Muscle of back (tissue), 13 donors: ENCODE measurements at places on chromosomes 16 and 17. TPM values are rescaled to one million over a fixed set of nuclear protein-coding genes. Genes with fewer than 3 reads are reported as not detected.
A peak's percentile ranks its signal among the peaks of the same experiment; 100 is the strongest.

DNA sequence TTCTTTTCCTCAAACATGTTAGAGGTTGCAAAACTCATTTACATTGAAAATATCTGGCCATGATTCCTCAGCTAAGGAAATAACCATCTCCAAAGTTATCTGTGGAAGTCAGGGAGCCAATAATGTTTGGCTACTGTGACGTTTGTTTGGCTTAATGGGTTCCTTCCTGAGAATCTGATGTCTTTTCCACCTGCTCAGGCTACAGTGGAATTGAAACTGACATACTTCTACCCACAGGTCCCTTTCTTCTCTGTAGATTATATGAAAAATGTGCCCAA lies 221.1 kb upstream of the XYLT1 start:
- DNase-seq: peak; percentile 66

DNA sequence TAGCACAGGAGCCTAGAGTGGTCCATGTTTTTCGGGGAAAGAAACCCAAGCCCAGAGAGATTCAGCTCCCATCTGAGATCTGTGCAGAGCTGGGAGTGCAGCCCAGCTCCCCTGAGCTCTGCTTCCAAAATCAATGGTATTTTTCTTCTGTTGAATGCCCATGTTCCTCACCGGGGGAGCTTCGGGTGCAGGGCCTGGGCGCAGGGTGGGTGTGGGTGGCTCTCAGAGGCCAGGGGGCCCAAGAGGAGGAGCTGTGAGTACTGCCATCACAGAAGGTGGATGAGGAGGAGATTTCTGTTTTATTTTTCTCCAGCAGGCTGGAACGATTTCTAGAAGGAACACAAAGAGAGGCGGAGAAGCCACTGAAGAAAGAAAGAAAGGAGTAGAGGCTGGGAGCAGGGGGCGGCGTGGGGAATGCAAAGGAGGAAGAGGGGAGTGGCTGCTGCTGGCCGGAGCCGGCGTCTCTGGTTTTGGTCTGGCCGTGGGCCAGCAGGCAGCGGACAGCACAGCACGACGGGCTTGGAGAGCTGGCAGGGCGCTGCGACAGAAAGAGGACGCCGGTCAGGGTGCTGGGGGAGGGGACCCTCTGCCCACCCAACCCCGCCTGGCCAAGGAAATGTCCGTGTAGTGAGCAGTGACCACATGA lies 76.2 kb upstream of the KSR1 start:
- DNase-seq: peak; percentile 81

- no peak for DNase-seq
Observed at GRCh38 chr16:56343661-56344517, 81.5 kb downstream of the AMFR start.

- DNase-seq: no peak
Observed at GRCh38 chr17:64786337-64786736, 124.2 kb upstream of the SMURF2 start.

DNA sequence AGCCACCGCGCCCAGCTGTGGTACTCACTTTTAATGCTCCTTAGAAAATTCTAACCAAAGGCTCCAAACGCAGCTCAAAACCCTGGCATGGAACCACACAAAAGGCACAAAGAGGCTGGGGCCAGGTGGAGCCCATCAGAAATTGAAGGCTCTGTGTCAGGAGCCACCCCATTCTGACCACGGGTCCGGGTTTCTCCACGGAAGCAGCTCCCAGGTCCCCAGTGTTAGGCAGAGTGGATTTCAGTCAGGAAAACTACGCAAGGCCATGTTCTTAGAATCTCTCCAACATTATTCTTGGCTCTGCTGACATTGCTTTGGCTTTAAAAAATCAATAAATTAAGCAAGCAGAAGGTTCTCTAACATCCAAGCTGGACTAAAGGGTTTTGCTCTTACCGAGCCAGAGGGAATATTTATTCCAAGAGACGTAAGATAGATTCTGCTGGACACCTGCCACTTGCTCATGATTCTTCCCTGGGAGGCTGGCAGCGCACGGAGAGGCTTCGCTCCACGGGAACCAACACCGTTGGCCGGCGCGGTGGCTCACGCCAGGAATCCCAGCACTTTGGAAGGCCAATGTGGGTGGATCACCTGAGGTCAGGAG lies 93.5 kb downstream of the NXN start:
- DNase-seq: peak; percentile 85

DNA sequence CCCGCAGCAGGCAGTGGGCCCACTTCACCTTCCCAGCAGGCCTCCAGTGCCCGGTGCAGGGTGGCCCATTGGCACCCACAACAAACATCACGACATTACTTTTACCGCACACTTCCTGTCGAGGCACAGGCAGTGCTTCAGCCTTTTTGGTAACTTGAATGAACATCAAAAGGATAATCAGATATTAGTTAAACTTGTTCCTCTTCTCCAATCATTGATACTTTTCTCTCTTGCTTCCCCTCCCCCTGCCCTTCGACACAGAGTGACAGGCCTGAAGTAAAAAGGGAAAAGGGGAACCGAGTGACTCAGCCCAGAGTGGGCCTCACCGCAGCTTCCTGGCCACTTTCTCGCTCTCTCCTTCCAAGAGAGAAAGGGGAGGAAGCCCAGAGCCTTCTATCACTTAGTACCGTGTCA lies 507.0 kb downstream of the MAF start:
- DNase-seq: no peak

DNA sequence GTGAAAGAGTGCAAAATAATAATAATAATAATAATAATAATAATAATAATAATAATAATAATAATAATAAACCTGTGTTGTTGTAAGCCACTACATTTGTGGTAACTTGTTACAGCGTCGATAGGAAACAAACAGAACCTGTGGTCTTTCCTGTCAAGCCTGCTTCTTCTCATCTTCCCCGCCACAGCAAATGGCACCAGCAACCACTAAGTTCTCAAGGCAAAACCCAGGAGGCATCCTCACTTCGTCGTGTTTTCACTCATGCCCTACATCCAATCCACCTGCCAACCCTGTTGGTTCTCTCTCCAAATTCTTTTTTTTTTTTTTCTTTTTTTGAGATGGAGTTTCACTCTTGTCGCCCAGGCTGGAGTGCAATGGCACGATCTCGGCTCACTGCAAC lies 34.2 kb downstream of the ITGAE start:
- DNase-seq: no peak

DNA sequence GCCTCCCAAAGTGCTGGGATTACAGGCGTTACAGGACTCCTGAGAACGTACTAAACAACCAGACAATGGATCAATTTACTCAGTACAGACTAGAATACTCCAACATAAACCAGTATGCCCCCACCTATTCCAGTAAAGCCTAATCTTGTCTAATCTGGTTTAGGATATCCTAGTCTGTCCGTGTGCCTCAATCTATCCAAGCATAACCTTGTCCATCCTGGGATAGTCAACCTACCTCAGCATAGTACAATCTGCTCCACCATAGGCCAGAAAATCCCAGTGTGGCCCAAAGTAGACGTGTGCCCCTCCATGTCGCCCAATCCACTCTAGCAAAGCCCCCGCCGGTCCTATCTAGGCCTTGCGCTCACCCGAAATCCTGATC lies 625 bp downstream of the DVL2 start:
- no peak for DNase-seq

- no peak for DNase-seq
Observed at GRCh38 chr17:49904893-49905292, 57.0 kb upstream of the TAC4 start.

GRCh38 chr16:4315186-4316107 lies at the start of gene GLIS2:
Gene GLIS2 (plus strand): TSS chr16:4316067. CDS start chr16:4332281, 16,214 bp downstream.
- DNase-seq: peak; percentile 87

DNA sequence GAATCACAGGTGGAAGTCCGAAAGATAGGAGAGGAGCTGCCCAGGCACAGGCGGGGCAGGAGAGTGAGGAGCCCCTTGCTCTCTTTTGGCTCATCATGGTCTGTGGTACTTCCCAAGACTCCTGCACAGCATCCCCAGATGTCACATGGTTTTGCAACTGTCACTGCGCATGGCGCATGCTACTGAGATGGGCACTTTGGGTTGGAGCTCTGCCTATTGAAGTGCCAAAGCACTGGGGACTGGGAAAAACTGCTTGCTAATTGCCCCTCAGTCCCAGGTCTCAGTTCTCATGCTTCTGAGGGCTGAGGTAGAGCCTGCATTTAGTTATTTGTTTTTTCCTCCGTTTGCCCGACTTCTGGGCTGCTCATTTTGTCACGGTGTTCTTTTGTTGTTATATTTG lies 156.8 kb upstream of the CDH13 start:
- DNase-seq: no peak

DNA sequence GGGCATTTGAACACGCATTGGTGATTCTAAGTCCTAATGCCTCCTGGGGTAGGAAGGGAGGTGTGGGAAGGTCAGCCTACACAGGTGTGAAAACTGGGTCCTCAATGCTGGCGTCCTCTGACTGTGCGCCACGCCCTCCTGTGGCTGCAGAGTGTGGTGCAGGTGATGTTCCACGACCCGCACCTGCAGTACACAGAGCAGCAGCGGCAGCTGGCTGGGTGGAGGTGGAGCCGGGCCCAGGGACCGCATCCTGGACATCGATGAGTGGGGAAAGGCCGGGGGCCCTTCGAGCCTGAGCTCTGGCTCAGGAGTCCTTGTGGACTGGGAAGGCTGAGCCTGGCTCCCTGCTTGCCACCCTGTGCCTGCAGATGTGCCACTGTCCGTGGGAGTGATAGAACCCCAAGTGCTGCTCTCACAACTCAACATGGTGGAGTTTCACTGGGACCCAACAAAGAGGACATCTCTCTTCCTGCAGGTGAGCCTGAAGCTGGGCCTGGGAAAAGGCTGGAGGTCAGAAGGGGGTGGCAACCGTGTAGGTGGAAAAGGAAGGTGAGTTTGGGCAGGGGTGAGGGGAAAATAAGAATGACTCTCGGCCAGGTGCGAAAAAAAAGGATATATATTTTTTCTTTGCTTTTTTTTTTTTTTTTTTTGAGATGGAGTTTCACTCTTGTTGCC lies 14.0 kb upstream of the STAC2 start:
- no peak for DNase-seq

DNA sequence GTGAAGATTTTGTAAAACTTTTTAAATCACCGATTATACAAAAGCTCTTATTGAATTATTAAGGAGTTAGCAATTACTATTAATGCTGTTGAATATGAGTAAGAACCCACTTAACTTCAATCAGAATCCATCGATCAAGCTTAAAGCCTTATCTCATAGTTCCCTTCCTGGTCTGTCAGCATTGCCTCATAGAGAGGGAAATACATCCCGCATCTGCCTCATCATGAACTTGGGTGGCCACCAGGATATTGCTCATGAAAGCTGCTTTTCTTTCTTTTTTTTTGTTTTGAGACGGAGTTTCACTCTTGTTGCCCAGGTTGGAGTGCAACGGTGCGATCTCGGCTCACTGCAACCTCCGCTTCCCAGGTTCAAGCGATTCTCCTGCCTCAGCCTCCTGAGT lies 66.7 kb downstream of the PIGL start:
- no peak for DNase-seq

DNA sequence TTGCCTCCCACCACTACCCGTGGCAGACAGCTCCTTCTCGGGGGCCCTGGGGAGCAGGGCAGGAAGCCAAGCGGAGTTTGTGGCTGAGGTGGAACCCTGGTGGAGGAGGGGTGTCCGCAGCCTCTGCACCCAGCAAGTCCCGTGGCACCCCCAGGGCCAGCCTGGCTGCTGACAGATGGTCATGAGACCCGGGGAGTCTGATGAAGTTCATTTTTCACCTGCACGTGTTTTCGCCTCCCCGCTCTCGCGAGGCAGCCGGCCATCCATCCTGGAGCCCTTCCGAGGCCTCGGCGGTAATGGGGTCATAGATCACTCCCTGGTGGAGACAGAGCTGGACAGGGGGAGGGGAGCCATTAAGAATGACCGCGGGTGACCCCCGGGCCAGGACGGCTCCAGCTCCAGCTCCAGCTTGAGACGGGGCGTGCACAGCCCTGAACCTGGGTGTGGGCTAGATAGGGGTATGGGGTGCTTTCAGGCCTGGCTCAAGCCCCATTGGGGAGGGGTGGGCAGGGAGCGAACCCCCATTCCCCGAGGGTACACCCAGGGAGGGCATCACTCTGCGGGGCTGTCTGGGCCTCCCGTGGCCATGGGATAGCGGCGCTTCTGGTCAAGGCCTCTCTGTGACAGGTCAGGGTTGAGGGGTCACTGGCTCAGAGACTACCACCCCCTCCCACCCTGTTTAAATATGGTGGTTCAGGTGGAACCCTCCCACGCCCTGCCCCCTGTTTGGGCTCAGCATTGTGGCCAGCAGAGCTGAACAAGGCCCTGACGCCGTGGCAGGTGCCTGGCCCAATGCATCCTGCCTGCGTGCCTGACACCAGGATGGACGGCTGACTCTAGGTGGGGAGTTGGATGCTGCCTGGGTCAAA lies 227.4 kb upstream of the GSE1 start:
- no peak for DNase-seq

- DNase-seq: no peak
Observed at GRCh38 chr16:46606231-46606630, 14.9 kb downstream of the SHCBP1 start.

DNA sequence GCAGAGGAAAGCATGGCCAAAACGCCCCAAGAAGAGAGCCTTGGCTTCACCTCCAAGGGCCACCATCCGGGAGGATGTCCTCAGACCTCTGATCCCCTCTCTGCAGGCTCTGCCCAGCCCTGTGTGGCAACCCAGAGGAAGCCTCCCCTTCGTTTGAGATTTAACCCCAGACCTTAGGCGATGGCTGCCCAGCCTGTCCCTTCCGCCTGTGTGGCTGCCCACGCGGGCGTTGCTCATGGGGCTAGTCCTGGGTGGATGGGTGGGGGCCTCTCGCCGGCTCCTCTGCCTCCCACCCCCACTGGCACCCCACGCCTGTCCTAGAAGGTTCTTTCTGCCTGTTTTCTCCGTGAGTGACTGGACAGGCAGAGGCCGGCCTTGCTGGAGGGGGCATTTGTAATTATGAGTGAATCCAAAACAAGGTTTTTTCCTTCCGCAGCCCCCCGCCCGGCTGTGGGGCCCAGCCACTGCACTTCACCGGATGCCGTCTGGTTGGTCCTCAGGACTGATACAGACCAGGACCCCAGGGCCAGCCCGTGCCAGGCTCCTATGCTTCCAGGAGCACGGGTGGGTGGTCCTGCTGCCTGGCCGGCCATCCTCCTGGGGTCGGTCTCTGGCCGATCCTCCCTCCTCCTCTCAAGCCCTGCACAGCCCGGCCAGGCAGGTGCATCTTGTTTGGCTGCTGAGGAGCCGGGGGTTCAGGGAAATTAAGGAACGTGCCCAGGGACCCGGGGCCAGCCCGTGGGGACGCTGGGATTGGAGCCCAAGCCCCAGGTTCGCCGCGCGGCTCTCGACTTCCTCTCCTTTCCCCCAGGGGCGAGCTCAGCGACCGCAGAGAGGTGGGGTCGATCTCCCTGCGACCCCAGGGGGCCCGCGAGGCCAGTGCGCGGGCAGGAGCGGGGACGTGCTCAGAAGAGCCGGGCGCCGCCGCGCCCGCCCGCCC lies at the start of gene TMEM235:
Gene TMEM235, plus strand, starts transcription at position 636 of the 940 bp plus-strand sequence. CDS start 393 bp downstream, outside the sequence.
- no peak for DNase-seq

DNA sequence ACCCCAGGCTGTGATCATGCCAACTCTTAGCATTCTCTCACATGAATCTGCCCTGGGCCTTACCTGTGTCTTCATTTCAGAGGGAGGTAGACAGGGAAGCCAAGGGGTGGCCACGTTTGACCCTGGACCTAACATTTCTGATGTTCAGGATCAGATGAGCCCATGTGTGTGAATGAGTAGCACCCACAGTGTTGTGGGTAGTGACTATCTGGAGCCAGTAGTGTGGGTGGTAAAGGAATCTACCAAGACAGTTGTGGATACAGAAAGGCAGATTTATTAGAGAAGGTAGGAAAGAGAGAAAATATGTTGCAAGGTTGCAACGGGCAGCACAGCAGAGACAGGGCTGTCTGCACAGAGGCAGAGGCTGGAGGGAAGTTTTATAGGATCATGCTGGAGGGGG lies 60.5 kb downstream of the TK2 start:
- no peak for DNase-seq

The ERN2 gene
- 0.19 TPM for polyA plus RNA-seq

The RFFL gene
- 6.8 TPM for polyA plus RNA-seq

The DBNDD1 gene
- polyA plus RNA-seq: 12.3 TPM

The MRC2 gene
- 210 TPM for polyA plus RNA-seq

The GPR142 gene
- 0.34 TPM for polyA plus RNA-seq

The TBC1D3C gene
- 1.9 TPM for polyA plus RNA-seq

The HSD17B1 gene
- 2.3 TPM for polyA plus RNA-seq

The CDRT15L2 gene
- polyA plus RNA-seq: not detected
